ENCODE measurements at places on chromosomes 13 and 19.

GRCh38 chr19:5498830-5499550, 43.8 kb downstream of the ZNRF4 start:
- no peak for DNase-seq

DNA sequence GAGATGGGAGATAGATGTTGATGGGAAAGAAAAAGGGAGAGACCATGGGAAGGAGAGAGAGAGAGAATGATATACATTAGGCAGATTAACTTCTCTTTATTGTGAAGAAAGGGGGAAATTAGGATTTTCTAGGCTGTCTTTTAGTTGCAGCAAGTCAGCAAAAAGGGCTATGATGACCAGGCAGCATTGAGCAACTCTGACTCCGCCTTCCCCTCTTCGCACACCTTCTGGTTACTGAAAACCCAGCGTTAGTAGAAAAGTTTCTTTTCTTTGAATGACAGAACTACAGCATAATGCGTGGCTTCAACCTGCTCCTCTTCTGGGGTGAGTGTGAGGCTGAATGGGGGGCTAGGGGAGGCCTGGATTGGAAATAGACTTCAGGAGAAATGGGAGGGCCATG, at the start of gene ADGRE1:
Gene ADGRE1 (plus strand): TSS at position 264 of the 400 bp plus-strand sequence. CDS start 30 bp downstream, at position 294.
- no peak for DNase-seq

DNA sequence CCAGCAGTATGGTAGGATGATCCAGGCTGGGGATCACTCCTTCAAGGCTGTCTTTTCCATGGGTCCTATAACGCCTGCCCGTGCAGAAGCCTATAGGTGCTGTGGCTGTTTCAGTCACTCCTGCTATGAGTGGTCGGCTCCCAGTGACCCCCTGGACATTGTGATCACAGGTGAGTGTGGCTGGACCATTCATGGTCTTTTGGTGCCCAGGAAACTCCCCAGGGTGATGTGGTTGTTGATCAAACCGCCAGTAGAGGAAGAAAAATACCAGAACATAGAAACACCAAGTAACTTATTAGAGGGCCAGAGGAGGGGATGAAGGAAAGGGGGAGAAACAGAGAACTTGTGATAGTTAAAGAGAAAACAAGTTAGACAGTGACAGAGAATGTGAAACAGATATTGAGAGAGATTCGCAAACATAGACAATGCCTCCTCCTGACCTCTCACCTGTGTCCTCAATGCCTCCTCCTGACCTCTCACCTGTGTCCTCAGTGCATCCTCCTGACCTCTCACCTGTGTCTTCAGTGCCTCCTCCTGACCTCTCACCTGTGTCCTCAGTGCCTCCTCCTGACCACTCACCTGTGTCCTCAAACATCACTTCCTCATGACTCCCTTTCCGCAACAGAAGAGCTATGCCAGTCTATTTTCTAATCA, 19.4 kb downstream of the LAIR2 start:
- no peak for DNase-seq

- no peak for DNase-seq
Observed at GRCh38 chr19:4090356-4091220, 23.9 kb upstream of the ZBTB7A start.

DNA sequence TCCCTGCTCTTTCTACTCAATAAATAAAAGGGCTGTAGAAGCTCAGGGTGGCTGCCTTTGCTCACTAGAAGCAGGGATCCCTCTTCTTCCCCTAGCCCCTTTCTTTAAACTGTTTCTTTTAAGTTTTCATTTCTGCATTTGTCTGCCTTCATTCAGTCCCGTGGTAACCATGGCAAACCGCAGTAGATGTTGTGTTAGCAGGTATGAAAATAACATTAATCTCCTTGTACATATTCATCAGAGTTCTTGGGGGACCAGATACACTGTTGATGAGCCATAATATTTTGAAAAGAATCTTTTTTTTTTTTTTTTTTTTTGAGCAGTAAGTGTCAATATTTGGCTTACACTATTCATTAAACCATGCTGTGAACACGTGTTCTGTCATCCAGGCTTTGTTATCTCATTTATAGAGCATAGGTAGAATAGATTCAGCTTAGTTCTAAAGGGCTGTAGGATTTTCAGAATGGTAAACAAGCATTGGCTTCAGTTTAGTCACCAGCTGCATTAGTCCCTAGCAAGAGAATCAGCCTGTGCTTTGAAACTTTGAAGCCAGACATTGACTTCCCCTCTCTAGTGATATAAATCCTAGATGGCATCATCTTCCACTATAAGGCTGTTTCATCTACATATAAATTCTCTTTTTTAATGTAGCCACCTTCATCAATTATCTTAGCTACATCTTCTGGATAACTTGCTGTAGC, 59.4 kb upstream of the SPRY2 start:
- DNase-seq, result no peak

GRCh38 chr13:35387682-35388250, 88.7 kb downstream of the MAB21L1 start:
- no peak for DNase-seq

GRCh38 chr13:48969685-48970084, 6.0 kb upstream of the FNDC3A start:
- no peak for DNase-seq

- no peak for DNase-seq
Observed at GRCh38 chr19:51263808-51264207, 12.9 kb downstream of the SIGLECL1 start.

- DNase-seq, result no peak
Observed at GRCh38 chr13:38657191-38657590, 29.7 kb upstream of the FREM2 start.

- no peak for DNase-seq
Observed at GRCh38 chr13:101453784-101454201, 1.3 kb downstream of the ITGBL1 start.

- no peak for DNase-seq
Observed at GRCh38 chr13:108086678-108087077, 128.7 kb downstream of the LIG4 start.

- DNase-seq, result no peak
Observed at GRCh38 chr13:65508338-65508737, 1721.8 kb downstream of the PCDH9 start.

DNA sequence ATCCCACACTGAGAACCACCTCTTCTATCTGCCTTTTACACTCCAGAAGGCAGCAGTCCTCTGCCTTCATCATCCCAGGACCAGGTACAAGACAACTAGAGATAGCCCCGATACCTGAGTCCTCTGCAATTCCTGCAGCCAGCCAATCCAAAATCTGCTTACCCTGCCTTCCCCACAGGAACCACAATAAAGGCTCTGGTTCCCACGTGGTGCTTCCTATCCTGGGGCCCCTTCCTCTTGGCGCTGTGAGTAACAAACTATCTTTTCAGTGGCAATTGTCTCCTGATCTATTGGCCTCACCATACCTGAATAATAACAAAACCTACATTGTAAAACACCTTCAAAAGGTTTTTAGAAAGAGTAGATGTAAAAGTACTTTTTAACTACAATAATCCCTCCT, 63.1 kb downstream of the ZDHHC20 start:
- DNase-seq, result no peak

DNA sequence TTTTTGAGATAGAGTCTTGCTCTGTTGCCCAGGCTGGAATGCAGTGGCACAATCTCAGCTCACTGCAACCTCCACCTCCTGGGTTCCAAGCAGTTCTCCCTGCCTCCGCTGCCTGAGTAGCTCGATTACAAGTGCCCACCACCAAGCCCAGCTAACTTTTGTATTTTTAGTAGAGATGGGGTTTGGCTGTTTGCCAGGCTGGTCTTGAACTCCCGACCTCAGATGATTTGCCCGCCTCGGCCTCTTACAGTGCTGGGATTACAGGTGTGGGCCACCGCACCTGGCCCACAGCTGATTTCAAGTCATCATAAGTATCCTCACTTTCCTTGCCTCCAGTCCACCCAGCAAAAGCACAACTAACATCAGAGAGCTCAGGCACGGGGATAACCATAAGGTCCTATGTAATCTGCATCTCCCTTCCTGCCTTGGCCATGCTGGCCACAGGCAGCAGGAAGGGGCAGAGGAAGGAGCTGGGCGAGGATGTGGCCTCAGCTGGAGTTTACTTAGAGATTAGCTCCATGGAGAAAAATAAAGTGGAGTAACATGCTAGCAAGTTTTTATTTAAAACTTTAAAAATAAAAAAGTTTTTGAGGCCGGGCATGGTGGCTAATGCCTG, 22.9 kb upstream of the ADGRE1 start:
- no peak for DNase-seq

DNA sequence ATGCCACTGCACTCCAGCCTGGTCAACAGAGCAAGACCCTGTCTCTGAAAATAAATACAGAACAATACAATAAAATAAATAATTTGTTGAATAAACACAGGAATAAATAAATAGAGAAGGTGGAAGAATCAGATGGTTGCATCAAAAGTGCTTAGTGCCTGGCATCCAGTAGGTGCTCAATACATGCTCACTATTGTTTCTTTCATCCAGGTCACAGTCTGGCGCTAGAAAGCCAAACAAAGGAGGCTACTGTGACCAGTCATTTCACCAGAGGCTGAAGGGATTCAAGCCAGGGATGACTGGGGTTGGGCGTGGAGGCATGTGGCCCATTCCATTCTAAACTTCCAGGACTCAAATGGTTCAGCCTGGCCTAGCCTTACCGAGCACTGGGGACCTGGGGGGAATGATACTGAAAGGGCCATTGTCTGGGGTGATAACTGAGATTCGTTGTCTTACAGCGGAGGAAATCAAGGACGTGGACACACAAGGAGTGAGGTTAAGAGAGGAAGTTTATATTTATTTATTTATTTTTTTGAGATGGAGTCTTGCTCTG, 3.6 kb upstream of the NDUFB7 start:
- no peak for DNase-seq

DNA sequence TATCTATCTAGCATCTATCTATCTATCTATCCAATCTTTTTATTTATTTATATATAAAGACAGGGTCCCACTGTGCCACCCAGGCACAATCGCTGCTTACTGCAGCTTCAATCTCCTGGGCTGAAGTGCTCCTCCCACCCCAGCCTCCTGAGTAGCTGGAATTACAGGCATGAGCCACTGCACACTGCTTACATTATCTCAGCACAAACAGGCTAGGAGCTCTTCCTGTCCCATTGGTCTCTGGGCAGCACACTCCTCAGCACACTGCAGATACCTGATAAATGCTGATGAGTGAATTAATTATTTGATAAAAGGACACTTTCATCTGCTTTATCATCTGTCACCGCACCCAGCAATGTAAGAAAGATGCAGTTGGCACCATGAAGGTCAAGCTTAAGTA, 16.1 kb downstream of the ZNF562 start:
- DNase-seq, result no peak

DNA sequence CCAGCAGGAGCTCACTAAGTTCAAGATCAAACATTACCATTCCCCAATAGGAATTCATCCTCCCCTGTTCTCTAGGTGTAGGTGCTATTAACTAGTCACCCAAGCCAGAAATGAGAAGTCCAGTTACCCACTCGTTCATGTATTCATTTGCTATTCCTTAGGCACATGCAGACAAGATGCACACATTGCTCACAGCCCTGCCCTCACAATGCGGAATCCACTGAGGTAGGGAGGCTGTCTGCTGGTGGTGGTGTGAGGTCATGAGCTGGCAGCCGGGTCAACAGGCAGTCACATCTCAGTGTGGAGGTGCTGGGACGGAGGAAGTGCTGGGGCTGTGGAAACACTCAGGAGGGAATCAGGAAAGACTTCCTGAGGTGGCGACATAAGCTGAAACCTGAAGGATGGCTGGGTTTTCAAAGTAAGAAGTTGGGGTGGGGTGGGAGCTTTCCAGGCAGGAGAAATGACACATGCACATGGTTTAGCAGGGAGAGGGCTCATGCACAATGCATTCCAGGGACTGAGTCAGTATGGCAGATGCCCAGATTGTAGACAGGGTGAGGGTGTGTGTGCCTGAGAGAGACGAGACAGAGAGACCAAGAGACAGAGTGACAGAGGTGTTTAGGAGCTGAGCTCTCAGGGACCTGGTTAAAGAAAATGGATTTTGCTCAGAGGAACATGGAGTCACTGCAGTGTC, 117.6 kb downstream of the USP12 start:
- no peak for DNase-seq

Data from sigmoid colon (tissue), 7 donors.